ENCODE measurements at places on chromosomes 6 and 20.
A peak's percentile ranks its signal among the peaks of the same experiment; 100 is the strongest.

GRCh38 chr6:16504609-16505008 lies 256.7 kb downstream of the ATXN1 start:
- DNase-seq: no peak

GRCh38 chr20:33733654-33734576 lies 2.1 kb downstream of the ZNF341 start:
- no peak for DNase-seq

DNA sequence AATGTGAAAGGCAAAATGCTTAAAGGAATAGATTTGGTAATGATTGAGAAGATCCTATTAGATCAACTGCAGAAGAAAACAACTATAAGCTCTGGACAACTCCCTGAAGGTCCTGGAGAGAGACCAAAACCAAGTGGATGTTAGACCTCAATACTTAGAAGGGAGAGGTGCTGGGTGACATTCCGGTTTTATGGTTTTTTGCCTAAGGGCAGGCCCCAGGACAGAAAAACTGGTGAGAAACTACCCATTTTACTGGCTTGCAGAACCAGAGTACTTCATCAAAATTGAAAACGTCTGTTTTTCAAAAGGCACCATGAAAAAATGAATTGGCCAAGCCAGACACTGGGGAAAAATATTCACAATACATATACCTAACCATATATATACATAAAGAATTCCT lies 26.3 kb downstream of the SAMHD1 start:
- no peak for DNase-seq

- peak; percentile 53 for DNase-seq
Observed at GRCh38 chr6:63923139-63923739, 287.6 kb downstream of the PHF3 start.

DNA sequence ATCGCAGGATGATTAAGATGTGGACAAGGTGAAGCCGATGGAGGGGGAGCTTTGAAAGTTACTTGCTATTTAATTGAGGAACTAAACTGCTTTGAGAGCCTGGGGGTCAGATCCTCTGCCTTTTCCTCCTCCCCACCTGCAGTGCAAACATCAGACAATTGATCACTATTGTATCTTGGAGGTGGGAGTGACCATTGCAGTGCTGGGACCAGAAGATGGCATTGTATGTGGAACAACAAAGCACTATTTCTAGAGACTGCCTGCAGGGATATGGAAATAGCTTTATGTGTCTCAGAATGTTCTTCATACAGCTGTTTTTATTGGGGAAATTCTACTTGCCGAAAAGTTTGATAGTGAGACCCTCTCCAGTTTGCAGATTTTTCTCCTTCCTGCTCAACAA lies 4.2 kb downstream of the MOG start:
- no peak for DNase-seq

- DNase-seq: no peak
Observed at GRCh38 chr6:135801755-135802465, 49.6 kb upstream of the PDE7B start.
